ENCODE measurements at places on chromosomes 6 and 20.

- DNase-seq = peak; percentile 51
Observed at GRCh38 chr6:54238396-54238795, 69.8 kb upstream of the TINAG start.

GRCh38 chr20:60883496-60883895, 368.6 kb upstream of the CDH4 start:
- DNase-seq = no peak

DNA sequence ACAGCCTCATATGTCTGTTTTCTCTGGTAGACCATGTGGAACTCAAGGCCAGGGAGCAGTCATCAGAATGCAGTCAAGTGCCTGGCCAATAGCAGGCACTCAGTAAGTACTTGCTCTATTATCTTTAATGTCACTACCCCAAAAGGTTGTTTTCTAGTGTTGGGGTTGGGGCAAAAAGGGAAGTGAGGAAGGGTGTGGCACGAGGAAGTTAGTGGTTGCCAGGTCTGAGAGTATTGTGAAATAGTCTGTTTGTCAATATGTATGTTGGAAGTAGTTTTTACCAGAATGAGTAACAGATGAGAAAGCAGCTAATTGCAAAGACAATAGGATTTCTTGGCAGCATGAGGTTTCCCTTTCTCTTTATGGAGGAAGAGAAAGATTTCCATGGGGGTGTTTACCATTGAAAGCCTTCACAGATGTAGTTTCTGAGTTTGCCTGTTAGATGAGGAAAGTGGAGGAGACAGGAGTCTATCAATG, 59.5 kb upstream of the ARMH2 start:
- DNase-seq = no peak

DNA sequence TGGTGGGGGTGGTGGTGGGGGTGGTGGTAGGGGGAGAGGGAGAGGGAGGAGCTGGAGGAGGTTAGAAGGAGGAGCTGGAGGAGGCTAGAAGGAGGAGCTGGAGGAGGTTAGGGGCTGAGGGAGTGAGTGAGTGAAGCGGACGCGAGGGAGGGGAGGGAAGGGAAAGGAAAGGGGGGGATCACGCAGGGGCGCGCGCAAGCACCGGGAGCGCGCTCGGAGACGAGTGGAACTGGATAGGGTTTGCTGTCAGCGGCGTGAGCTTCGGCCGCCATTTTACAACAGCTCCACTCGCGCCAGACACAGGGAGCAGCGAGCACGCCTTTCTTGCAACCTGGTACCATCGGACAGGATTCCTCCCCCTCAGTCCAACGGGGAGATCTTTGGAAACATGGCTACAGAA, 90.5 kb upstream of the FERMT1 start:
- no peak for DNase-seq

GRCh38 chr6:142355520-142356174, 53.8 kb downstream of the ADGRG6 start:
- DNase-seq = no peak

DNA sequence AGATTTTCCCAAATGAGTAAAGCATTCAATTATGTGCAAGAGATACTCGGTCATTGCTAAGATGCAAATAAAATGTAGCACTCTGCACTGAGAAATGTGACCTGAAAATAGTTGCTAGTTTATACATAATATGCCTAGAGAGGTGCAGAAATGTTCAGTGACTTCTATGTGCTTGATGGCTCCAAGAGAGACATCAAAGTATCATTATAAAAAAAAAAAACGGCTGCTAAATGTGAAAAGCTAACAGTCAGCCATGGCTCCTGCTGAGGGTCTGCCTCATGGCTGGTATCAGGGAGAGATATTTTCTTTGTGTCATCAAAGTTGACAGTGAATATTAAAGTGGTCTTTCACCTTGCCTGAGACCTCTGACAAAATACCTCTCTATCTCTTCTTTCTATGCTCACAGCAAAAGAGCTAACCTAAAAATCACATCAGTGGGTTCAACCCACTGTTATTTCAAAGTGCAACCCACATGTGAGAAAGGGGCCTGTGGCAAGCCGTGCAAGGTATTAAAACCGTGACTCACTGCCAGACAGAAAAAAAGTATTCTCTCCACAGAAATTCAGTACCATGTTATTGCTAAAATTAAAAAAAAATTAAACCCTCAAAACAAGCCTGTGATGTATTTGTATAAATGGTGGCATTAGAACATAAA, 259.0 kb downstream of the HIVEP2 start:
- DNase-seq = no peak

DNA sequence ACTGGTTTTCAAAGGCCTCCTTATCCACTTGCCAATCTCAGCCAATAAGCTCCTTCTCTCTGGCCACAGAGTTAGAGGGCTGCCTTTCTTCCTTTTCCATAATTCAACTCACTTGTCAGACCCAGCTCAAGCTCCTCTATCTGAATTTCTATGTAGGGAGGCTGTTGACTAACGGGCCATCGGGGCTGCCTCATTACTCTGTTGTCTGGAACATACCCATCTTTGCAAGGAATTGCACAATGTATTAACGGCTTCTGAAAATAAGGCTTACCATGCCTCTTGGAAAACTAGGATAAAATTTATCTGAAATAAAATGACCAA, 28.5 kb upstream of the KIF6 start:
- no peak for DNase-seq

DNA sequence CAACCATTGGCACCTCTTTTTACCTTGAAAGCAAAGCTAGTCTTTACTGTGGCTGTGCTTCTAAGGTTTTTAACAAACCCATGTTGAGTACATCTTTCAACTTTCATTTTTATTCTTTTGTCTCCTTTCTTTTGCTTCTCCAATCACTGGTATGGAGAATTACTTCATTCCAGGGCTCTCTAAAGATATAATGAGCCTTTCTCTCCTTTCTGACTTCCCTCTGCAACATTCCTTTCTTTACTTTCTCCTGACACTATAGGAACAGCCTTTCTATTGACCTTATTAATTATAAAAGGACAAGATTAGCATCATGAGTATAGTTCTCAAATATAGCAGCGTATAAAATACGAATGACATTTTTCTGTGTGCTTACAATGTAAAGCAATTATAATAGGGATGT, 23.1 kb upstream of the KIAA0408 start:
- no peak for DNase-seq

- DNase-seq = no peak
Observed at GRCh38 chr20:951384-952169, 35.4 kb upstream of the ANGPT4 start.

DNA sequence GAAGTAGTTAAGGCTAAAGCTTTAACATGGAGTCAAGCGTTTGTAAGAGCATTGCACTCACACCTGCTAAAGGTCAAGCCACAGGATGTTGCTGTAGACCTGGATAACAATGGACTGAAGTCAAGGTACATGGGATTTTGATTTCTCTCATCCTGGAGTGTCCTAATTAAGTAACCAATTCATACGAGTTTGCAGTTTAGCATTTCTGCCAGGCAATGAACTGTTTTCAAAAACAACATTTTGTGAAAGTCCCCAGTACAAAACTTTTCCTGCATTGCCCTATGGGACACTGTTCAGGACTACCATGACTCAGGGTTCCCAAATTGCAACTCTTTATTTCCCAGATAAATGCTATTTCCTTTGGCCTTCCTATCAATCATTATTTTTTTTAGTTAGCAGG, 17.4 kb upstream of the SIRPB1 start:
- DNase-seq = no peak

- DNase-seq = peak; percentile 66
Observed at GRCh38 chr6:125170376-125170775, 16.8 kb downstream of the TPD52L1 start.

Measured in skeletal muscle cell (primary cell).